ENCODE measurements at places on chromosomes 6 and 20.

DNA sequence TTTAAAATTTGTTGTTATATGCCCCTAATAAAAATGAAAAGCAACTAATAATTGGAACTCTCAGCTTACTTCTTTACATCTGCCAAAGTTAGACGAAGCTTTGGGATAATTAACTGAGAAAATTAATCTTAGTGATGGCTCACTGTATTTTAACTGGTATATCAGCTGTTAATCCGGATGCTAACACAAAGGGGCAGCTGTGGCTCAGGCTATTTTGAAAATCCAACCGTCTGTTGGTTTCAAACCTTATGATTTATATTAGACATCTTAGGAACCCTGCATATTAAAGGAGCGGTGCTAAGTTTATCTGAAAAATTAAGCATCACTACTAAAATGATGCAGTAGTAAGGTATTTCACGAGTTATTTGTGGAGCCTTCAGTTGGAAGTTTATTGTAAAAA, 96.6 kb downstream of the AKAP7 start:
- no peak for DNase-seq

- no peak for DNase-seq
Measured at GRCh38 chr6:19410481-19410880, 426.7 kb upstream of the ID4 start.

GRCh38 chr6:51619042-51619799, 468.2 kb downstream of the PKHD1 start:
- DNase-seq: no peak

- DNase-seq: peak; percentile 34
Measured at GRCh38 chr6:106820412-106820852, 154.1 kb downstream of the CD24 start.

DNA sequence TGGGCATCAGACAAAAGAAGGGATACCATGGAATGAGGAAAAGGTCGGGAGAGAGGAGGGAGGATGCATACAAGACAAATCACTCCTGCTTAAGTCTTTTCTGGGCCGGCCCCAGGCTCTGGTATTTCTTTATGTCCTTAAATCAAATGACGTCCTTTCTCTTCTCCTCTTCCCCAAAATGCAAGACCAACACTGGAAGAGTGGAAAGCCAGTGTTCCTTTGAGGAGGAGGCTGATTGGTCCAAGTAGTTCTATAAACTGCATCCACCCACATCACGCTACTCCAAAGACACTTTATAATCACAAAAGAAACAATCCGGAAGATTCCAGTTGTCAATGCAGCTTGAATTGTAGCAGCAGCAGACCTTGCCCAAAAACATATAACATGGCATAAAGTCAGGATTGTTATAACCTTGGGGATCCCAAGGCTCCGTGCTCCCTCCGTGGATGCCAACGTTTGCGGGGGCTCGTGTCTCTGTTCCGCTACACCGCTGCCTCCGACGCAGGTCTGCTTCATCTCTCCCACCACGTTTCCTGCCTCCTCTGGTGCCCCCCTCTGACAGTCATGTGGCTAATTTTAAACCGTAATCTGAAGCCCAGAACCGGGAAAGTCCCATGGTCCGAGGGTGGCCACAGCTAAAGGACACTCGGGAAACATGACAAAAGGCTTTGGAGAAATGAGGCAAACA, 47.1 kb downstream of the MCUR1 start:
- DNase-seq: no peak
